ENCODE measurements at places on chromosomes 1 and 21.

- DNase-seq: no peak
Measured at GRCh38 chr1:227225715-227226346, 92.5 kb downstream of the CDC42BPA start.

DNA sequence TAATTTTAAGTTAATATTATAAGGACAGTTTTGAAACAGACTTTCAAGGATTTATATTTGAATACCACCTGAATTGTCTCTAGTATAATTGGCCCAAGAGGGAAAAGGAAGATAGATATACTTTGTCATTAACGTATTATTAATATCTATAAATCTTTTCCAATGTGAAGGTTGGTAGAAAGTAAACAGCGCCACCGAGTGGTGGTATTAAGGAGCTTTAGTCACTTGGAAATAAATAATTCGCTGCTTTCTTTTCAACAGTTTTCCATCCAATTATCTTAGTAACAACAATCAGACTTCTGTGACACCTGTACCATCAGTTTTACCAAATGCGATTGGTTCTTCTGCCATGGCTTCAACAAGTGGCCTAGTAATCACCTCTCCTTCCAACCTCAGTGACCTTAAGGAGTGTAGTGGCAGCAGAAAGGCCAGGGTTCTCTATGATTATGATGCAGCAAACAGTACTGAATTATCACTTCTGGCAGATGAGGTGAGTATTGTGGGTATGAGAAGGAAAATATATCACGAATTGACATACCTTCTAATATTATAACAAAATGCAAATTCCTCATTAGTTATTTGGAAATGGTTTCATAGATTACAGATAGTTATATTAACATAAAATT, 37.7 kb downstream of the SH3GLB1 start:
- no peak for DNase-seq

- DNase-seq: no peak
Measured at GRCh38 chr1:160773093-160773492, 22.9 kb upstream of the LY9 start.

DNA sequence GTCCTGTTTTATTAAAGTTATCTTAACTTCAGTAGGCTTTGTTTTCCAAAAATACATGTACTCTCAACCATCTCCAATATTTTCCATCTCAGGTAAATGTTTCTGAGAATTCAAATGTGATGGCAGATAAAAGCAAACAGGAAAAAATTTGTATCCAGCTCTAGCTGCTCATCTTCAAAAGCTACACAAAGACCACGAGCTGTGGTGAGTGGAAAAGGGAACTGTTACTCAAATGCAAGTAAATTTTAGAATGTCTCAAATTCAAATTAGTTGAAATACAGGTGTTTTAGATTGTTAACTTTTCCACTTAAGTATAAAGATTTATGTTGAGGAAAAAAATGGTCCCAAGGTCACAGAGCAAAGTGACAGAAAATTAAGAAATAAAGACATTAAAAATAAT, 216.0 kb downstream of the SLC45A1 start:
- DNase-seq: no peak

GRCh38 chr1:29209173-29209572, 21.6 kb downstream of the MECR start:
- no peak for DNase-seq

DNA sequence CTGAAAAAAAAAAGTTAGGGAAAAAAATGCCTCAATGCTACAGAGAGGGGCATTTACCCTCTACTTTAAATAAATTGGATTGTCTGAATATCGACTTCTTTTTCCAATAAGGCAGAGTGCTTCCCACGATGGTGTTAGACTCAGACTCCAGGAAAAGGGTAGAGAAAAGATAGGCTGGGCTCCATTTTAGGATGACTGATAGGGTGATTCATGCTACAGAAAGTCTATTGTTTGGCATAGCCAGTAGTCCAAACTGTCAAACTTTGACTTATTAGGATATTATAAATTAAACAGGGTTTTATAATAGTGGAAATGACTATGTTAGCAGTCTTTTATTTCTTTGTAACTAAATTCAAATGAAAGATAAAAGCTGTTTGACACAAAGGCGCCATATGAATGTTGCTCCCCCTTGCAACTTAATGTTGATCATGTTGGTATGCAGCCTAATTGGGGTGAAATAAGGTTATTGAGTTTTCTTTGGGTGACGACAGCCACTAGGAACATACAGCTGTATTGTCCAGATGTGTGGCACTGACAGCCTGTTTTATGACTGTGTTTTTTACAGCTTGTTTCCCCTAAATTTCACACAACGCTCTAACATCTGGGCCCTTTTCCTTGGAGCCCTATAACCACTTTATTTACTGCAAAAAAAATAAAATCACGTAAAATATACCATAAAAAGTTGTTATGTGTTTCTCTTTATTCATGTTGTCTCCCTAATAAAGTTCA, 69.3 kb downstream of the SPAG17 start:
- DNase-seq: no peak

- no peak for DNase-seq
Measured at GRCh38 chr1:109249654-109250401, 489 bp downstream of the CELSR2 start.

DNA sequence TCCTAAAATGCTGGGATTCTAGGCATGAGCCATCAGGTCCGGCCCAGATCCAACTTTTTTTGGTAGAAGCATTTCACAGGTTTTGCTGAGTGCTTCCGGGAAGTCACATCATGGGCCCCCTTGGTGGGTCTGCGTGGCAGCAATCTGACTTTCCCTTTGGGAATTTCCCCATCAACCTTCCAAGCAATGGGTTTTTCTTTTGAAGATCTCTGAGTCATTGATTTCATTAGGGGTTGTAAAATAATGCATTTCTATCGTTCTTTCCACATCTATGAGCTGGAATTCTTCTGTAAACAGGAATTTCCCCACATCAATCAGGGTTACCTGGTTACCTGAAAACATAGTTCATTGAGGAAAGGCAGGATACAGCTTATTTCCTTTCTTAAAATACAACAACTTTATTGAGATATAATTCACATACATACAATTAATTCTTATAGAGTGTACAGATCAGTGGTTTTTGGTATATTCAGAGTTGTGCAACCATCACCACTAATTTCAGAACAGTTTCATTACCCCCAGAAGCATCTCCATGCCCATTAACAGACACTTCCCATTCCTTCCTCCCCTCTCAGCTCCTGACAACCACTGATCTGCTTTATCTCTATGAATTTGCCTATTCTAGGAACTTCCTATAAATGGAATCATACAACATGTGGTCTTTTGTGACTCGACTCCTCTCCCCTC, 9.9 kb upstream of the ZBTB17 start:
- DNase-seq: no peak

DNA sequence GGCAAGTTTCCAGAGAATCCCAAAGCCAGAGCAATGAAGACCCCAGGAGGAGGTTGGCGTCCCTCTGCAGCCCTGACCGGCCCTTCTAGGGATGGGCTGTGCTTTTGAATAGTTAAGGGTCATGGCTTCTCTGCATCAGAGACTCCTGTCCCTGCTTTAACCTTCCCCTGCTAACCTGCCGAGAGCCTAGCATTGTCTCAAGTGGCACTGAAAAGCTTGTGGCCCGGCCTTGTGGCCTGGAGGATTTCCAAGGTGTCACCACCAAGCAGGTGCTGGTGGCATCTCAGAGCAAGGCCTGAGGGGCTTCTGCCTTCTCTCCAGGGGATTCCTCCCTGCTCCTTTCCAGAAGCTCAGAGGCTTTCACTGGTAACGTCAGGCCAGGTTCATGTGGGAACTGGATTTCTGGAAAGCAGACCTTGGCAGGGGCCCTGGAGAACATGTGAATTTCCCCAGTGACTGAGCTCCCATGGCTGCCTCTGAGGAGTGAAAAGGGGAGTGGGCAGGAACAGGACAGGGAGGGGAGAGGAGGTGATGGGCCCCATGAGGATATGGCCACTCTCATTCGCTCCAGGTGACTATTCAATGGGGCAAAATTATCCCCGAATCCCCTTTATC, 409.9 kb downstream of the PTPRU start:
- DNase-seq: no peak

DNA sequence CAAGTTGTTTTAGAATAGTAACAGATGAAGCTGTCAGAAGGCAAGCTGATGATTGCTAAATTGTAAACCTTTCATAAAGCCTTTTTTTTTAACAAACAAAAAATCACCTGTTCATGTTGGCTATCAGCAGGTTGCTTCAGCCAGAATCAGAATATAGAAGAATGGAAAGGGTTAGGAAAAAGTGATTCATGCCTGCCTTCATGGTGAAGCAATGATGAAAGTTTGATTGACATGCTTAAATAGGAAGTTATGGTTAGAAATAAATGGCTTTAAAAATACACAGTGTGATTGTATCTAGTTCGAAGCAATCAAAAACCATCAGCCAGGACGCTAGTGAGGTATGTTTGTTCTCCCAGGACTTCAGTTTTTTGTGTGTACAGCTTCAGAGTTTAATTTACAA, 37.9 kb downstream of the GABPA start:
- DNase-seq: no peak

- DNase-seq: no peak
Measured at GRCh38 chr1:98210563-98210962, 289.7 kb upstream of the DPYD start.

GRCh38 chr1:119653839-119654170, 5.7 kb upstream of the ZNF697 start:
- no peak for DNase-seq

DNA sequence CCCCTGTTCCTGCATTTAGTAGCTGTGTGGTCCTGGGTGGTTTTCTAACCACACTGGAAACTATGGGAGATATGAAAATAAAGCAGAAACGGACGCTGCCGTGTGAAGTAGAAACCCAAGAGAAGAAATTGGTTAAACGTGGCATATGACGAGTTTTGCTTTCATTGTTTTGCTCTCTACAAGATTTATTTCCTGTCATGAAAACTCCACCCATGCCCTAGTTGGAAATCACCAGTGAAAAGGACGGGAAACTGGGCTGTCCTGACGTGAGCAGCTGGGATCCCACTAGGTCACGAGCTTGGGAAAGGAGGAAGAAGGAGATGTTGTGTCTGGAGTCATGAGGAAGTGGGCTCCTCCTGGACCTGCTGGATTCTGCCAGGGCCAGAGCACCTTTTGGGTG, 120.8 kb upstream of the GADD45A start:
- DNase-seq: no peak

DNA sequence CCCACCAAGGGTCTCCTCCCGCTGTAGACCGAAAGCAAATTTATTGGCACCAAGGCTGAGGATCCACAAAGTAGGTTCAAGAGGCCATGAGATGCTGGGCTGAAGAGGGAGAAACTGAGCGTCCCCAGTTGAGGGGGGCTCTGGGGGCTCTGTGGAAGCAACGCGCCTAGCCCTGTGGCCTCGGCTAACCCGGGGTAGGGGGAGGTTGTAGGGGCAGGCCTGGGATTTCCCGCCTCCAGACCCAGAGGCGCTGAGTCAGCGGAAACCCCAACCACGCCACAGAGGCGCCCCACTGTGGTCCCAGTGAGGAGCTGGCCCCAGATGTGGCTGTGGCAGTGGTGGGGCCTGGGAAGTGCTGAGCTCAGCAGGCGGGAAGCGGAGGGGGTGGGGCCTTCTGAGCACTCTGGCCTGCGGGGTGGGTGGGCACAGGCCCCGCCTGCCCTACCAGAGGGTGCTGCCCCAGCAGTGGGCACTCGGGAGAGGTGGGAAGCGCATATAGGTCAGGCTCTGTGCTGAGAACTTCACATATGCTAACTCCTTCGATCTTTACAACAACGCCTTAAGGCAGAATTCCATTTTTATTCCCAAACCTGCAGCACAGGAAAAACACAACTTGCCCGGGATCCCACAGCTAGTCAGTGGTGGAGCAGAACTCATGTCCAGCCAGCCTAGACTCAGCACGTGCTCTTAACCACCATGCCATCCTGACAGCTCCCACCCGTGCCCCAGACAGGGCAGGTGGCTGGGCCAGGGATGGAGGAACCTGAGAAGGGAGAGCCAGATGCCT, 1.5 kb upstream of the COL16A1 start:
- no peak for DNase-seq

- no peak for DNase-seq
Measured at GRCh38 chr1:192524223-192524622, 51.4 kb upstream of the RGS1 start.

DNA sequence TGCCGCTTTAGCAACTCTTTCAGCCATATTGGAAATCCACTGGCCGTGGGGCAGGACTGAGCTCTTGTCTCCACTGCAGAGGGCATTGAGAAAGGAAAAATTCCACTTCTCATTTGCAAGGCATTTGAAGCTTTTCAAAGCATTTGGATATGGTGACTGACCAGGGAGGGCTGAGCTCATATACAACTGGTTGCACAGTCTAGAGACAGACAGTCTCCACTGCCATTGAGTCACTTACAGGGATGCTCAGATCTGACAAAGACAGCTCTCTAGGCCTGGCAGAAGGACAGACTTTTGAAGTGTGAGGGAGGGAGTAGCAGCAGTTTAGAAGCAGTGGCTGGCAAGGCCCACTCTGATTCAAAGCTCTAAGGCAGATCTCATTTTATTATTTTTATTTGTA, 24.2 kb downstream of the NCF2 start:
- no peak for DNase-seq

DNA sequence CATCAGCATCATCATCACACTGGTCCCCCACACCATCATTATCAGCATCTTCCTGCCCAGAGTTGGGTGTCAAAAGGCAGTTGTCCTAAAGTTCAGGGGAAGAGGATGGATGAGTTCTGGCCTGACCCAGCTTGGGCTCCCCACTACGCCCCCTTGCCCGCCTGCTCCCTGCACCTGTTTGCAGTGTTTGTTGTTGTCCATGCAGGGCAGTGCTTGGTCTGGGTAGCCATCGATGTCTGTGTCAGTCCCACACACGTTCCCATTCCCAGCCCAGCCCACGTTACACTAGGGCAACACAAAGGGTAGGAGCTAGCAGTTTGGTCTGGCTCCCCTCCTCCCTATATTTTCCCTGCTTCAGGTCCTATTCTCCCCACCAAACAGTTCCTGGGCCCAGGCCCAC, 6.8 kb downstream of the THBS3 start:
- no peak for DNase-seq
